DMS153 (cell line): ENCODE measurements at places on chromosomes 7 and 10.

DNA sequence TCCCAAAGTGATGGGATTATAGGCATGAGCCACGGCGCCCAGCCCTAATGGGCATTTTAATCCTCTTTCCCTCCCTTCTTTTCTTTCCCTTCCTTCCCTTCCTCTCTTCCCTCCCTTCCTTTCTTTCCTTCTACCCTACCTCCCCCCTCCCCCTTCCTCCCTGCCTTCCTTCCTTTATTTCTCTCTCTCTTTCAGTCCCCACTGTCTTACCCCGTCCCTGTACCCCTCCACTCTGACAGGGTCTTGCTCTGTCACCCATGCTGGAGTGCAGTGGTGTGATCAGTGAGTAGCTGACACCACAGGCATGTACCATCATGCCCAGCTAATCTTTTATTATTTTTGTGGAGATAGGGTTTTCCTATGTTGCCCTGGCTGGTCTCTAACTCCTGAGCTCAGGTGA is 24.2 kb downstream of the LCOR start:
- no peak for DNase-seq

DNA sequence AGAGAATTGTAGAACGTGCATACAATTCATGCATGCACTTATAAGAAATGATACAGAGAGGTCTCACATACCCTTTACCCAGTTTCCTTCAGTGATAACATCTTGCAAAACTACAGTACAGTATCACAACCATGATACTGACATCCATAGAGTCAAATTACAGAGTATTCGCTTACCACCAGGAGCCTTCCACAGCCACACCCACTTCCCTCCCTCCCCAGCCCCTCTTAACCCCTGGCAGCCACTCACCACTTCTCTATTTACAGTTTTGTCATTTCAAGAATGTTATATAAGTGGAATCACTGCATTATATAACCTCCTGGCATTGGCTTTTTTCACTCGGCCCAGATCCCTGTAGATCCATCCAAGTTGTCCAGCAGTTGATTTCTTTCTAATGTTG is 143.8 kb downstream of the ZNF248 start:
- no peak for DNase-seq

- DNase-seq = no peak
Measured at GRCh38 chr7:2006921-2007381, 225.8 kb downstream of the MAD1L1 start.

GRCh38 chr7:112790586-112791003 is 402 bp upstream of the TMEM168 start:
- DNase-seq = no peak

DNA sequence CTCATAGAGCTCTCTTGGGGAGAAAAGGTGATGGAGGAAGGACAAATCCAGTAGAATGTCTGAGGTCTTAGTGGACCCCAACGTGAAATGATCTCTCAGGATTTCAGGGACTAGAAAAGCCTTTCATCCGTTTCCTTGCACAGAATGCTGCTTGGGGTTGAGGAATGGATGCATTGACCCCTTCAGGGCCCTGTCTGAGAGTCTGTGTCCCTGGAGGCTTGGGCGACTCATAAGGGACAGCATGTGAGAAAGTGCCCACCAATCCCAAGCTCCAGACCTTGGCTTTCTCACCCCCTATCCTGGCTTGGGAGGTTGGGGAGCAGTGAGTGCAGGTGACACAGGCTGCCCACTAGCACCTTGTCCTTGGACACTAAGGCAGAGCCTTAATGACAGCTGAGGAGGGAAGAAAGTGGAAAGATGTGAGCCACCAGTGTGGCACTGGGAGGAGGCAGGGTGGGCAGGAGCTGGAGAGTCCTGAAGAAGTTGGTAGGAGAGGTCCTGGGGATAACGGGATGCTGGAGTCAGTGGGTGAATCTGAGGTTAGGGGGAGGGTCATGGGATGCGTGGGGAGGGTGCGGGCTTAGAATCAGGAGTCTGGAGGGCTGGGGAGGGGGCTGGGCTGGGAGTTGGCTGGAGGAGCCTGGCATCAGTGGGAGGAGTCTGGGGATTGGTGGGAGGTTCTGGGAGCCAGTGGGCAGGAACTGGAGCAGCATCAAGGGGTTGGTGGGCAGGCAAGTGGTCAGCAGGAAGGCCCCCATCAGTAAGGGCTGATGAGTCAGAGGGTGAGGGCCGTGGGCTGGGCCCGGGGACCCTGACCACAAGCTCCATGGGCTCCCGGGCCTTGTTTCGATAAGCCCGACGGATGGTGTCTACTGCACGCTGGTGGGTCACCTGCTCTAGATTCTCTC is 8.6 kb downstream of the LZTS2 start:
- DNase-seq = no peak

- DNase-seq = peak; percentile 5
Measured at GRCh38 chr7:95758187-95758586, 14.2 kb upstream of the DYNC1I1 start.

DNA sequence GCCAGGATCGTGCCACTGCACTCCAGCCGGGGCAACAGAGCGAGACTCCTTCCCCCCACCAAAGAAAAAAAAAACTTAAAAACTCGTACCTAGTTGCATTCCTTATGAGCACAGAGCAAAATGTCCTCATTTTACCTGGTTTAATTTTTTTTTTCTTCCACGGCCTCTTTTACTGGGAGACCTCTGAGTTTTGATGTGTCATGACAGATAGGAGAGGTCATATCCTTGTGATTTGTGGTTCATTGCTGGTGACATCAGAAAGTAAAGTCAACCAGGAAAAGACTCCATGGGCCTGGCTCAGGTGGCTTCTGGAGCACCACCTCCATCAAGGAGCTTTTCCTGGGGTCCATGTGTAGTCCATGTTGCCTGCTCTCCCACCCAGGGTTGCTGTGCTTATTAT is 26.3 kb downstream of the GTF2I start:
- DNase-seq = no peak

DNA sequence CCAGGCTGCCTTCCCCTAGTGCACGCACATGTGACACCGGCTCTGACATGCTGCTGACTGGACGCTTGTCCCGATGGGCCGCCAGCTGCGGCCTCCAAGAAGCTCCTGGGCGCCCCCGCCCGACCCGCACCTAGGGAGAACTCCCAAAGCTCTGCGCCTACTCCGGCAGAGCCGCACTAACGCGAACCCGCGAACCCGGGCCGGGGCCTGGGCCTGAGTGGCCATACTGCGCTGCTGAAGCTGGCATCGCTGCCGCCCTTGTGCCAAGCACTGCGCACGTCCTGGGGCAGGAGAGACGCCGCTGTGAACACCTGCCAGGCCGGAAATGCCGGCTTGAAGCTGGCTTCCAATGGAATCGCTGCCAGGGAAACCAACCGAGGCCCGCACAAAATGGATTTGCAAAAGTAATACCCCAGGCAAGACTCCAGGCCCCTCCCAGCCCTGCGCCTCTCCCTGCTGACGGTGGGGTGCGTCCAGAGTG is 85.1 kb downstream of the WASHC2A start:
- peak; percentile 16 for DNase-seq

GRCh38 chr10:132607491-132607890 is 69.9 kb downstream of the INPP5A start:
- DNase-seq = no peak

- DNase-seq = peak; percentile 60
Measured at GRCh38 chr10:125023862-125024496, 82.1 kb downstream of the ZRANB1 start.

DNA sequence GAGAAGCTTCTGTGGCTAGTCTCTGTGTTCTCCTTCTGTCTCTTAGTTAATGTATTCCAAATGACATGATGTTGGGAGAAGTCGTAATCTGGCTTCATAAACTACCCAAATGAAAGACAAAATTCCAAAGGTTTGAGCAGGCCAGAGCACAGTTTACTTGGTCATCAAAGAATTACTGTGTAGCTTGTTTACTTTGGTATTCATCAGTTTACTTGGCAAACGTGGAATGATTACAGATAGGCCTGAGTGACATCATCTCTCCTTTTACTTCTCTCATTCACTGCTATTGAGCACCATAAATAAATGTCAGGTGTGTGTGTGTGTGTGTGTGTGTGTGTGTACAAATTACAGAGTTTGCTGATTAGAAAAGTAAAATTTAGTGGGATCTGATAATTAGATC is 327.3 kb downstream of the PHTF2 start:
- no peak for DNase-seq

DNA sequence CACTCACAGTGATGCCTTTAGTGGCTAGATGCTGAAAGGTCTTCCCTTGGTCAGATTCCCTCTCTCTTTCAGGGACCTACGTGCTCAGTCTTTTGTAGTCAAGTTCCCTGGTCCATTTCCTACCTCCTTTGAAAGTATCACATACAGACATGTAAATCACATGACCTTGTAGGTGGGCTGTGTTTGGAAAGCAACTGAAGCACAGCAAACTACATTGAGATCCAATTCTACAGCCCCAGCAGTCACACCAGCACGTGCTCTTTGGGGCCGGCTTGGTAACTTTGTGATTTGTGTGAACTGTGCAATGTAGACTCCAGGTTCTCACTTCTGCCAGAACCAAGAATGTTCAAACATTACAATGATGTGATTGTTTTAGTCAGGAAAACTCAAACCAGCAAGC is 89.7 kb upstream of the PLPP4 start:
- no peak for DNase-seq

DNA sequence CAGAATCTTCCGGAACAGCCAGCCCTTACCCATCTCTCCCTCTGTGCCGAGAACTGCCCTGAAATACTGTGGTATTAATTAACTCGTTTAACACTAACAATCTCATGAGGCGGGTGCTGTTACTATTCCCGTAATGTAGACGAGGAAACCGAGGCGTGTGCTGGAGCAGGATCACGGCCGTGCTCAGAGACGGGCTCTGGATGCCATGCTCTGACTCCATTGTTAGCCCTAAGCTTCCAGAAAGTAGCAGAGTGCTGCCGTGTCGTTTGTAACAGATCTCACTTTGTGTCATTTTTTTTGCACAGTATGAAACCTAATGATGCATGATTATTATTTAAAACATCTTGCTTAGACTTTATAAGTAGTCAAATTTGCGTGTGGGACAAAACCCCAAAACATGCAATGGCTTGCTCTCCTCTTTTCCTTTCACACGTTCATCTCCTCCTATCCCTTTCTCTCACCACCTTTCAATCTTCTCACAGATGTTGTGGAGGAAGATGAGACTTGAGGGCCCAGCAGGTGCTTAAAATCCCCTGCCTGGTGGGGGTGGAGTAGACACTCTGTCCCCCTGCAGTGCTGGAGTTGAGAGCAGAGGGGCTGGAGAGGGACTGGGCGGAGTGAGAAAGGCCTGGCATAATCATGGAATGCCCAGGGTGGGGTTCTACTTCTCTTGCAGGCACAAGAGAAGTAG is 482 bp upstream of the ACTR3C start:
- no peak for DNase-seq

DNA sequence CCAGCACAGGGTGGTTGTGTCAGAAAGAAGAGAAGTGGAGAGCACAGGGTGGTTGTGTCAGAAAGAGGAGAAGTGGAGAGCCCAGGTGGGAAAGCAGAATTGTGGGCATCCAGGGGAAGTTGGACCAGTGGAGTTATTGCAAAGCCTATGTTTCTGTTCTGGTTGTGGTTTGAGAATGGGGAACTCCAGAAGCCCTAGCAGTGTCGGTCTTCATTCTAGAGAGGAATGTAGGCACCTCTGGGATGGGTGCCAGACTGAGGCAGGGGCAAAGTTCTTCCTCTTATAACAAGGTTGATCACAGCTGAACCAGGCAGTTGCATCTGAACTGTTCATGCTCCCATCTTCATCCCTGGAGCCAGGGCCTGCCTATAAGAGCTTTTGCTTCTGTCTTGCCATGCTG is 954 bp downstream of the FSCN3 start:
- DNase-seq = no peak

DNA sequence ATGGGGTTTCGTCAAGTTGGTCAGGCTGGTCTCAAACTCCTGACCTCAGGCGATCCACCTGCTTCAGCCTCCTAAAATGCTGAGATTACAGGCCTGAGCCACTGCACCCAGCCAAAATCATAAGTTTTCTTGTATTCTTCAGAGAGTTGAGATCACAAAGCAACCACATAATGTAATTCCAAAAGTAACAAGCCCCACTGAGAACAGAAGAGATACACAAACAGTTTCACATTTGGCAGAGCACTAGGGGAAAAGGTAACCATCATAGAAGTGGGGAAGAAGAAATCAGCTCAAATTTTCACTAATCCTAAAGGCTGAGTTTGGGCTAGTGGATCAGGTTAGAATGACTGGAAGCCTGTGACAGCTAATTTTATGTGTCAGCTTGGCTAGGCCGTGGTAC is 5.4 kb upstream of the CEP41 start:
- DNase-seq = no peak

- DNase-seq = no peak
Measured at GRCh38 chr7:69832356-69832755, 234.1 kb downstream of the AUTS2 start.

DNA sequence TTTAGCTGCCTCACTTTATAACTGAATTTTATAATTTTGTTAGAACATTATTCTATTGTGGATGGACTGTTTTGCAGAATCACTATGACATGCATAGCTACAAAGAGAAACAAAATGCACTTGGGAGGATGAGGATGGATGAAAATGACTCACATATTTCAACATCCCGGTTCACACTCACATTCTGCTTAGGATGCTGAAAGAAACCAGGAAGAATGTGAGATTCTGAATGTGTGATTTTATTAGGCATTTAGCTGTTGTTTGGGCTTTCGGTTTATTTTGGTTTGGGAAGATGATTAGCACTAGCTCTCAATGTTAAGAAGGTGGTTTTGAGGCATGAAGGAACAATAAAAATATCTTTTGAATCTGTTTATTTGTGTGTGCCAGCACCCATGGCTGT is 235.5 kb downstream of the SEMA3E start:
- DNase-seq = no peak

DNA sequence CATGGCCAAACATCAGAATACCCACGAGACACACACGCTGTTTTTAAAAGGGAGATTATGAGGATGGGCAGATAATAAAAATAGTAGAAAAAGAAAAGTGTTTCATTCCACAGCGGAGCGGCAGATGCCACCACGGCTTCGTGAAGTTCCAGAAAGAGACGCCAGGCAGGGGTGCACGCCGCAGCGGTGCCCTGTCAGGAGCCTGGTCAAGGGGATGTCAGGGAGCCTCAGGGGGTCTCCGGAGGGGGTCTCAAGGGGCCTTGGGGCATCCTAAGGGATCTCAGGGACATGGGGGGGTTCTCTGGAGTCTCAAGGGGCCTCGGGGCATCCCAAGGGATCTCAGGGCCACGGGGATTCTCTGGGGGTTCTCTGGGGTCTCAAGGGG is 253.4 kb downstream of the ZMYND11 start:
- DNase-seq = no peak

DNA sequence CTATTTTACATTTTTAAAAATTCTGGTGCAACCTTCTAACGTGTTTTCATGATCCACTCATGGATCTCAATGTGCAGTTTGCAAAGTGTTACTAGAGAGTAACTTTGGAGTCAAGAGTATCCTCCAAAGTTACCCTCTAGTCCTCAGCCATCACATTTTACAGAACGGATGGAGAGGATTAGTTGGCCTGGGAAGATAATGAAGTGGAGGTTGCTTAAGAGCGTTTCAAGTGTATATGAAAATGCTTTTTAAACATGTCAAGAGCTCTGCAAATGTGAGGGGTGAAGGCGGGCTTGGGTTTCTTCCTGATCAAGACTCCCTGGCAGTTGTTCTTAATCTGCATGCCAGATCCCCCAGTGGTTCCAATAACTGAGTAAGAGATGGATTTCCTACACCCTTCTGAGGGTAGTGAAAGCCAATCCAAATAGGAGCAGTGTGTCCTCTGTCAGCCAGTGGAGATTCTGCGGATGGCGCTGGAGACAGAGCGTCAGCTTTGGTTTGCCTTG is 299.4 kb upstream of the NPVF start:
- DNase-seq = no peak
